Esophagus muscularis mucosa (tissue), 4 donors: ENCODE measurements at places on chromosomes 1 and 21. TPM values are rescaled to one million over a fixed set of nuclear protein-coding genes. Genes with fewer than 3 reads are reported as not detected.

GRCh38 chr1:112713466-112714312, 1.4 kb downstream of the PPM1J start:
- no peak for DNase-seq

The POU2F1 gene
- total RNA-seq = 8.7 TPM

- DNase-seq = no peak
Measured at GRCh38 chr21:42021371-42022090, 11.4 kb upstream of the ZBTB21 start.

GRCh38 chr1:6118415-6118814, 61.7 kb downstream of the CHD5 start:
- DNase-seq = no peak

DNA sequence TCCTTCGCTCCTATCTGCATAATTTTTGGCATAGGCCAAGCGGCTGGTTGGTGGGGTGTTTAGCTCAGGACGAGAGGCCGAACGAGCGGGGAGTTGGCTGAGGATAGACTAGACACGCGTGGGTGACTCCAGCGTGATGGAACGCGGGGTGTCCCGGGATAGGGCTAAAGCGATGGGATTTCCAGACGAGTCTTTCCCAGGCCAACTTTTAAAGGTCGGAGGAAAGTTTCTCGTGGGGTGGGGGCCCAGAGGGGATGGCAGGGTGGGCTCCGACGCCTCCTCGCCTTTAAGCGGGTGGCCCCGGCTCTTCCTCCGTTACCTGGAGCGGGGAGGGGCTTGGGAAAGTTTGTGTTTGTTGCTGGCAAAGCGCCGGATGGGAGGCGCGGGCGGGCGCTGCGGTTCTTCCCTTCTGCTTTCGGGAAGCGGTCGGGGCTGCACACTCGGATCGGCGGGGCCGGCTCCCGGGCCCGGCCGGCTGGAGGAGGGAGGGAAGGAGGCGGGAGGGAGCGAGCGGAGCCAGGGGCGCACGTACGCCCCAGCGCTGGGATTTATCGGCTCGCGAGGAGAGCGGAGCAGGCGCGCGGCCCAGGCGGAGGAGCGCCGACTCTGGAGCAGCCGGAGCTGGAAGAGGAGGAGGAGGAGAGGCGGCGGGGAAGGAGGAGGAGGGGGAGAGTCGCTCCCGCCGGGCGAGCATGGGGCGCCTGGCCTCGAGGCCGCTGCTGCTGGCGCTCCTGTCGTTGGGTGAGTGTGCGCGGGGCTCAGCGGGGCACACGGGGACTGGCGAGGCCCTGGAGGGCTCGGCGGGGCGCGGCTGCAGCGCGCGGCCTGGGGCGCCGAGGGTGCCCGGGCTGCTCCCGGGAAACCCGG, at the start of gene PTGFRN:
PTGFRN (plus strand) TSS at position 405 of the 867 bp plus-strand sequence; CDS start at position 693, 288 bp downstream.
- no peak for DNase-seq

- DNase-seq = no peak
Measured at GRCh38 chr1:195516036-195516435, 1092.2 kb downstream of the KCNT2 start.
